Hepatocyte (in vitro differentiated cells): ENCODE measurements at places on chromosomes 2 and 18.

- no peak for DNase-seq
These were observed 3.7 kb upstream of the SOCS6 start for GRCh38 chr18:70284976-70285620.

DNA sequence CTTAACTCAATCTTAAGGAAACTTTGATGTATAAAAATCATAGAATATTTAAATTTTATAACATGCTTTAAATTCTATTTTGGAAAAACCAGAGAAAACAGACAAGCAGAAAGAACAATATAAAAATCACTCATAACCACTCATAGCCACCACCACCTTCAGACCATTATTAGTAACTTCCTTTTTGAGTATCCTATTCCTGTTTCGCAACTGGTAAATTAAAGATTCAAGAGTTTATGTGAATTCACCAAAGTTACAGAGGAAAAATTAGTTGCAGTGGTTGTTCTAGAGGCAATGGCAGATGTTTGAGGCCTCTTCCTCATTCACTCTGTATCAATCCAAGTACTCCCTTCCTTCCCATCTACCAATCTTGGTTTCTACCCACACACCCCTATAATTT lies 49.3 kb upstream of the PROKR1 start:
- no peak for DNase-seq

DNA sequence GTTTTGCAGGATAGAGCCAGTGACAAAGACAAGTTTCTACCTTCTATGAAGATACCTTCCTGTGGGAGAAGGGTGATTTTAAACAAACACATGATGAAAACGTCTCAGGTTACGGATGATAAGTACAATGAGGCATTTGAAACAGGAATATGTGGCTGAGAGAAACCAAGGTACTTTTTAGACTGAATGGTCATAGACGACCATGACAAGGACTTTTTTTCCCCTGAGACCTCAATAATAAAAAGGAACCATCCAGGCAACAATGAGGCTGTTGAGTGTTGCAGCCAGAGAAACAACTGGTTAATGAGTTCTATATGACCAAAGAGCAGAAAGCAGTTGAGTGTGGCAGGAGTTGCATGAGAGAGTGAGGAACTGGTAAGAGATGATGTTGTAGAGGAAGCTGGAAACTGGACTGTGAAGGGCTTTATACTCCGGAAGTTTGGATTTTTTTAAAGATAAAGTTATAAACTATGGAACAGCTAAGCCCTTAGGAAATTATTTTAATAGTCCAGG lies 306.1 kb upstream of the CYRIA start:
- no peak for DNase-seq

DNA sequence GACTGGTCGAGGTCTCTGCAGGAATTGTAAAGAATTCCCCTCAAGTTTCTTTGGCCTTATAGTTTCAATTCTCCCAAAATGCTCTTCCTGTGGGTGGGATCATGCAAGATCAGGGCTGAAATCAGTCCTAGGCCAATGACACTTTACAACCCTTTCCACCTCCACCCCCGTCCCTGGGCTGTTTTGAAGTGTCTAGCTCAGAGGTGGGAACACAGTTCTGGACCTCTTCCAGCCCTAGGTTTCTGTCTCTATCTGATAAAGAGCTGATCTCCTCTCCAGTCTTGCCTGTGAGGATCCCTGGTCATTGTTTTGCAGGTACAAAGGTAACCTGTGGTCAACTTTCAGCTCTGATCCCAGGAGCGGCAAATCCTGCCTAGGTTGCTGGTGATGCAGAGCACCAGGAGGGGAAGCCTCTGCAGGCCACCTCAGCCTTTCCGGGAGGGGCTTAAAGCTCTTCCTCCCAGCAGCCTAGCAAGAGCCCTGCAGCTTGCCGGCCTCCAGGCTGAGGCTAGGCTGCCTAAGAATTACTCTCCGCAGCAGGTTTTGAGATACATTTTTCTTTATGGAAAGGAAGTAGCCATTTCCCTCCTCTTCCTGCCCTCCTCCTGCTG lies 69.8 kb upstream of the WIPF1 start:
- no peak for DNase-seq

GRCh38 chr2:237791977-237792727 lies 6.4 kb upstream of the RBM44 start:
- peak; percentile 30 for DNase-seq

DNA sequence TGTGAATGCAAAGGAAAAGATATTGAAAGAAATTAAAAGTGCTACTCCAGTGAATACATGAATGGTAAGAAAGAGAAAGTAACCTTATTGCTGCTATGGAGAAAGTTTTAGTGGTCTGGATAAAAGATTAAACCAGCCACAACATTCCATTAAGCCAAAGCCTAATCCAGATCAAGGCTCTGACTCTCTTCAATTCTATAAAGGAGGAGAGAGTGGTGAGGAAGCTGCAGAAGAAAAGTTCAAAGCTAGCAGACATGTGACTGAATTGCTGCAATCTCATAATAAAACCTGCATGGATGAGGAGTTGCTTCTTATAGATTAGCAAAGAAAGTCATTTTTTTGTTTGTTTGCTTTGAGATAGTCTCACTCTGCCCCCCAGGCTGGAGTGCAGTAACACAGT lies 130.2 kb downstream of the DNAH6 start:
- DNase-seq, result no peak

DNA sequence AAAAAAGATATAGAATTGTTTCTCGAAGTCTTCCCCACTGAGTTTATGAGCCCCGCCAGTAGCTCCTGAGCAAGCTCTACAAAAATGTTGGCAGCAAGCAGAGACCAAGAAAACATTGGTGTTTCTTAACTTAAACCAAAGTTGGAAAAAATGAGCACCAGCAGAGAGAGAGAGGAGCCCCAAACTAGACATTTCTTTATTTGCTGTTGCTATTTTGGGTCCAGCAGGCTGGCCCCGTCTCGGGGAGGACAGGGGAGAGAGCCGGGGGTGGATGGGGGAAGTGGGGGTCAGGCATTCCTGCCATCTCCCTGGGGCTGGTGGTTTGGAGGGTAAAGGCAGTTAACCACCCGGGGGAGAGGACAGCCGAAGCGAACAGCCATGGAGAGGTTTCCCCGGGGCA lies 113.0 kb downstream of the DYSF start:
- no peak for DNase-seq

DNA sequence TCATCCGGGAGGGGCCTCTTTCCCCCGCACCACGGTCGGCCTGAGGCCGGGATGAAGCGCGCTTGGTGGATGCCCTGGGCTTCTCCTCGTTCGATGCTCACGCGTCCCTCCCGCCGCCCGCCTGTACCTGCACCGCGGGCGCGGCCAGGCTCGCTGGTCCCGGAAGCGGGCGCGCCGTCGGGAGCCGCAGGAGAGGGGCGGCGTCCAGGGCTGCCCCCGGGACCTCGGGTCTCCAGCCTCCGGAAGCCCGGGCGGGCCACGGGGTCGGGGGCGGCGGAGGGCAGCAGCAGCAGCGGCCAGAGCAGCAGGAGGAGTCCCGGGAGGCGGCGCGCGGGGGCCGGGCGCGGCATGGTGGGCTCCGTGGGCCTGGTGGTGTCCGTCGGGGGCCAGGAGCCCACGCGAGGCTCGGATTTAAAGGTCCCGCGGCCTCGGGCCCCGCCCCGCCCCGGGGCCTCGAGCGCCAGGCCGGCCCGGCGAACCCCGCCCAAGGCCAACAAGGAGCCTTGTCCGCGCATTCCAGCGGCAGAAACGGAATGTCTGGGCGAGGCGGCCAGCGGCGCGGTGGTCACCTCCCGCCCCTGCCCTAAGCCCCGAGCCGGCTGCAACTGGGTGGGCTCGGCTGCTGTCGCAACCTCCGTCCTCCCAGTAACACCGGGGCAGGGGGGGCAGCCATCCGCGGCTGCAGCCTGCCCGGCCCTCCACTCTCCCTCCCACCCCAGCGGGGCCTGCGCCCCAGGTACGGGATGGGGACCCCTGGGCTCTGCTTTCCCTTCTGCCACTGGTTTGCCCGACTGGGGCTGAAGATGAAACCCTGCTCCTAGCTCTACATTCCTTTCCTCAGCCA lies at the start of gene MATN3:
Gene MATN3 (minus strand): TSS at position 387 of the 844 bp plus-strand sequence. CDS start 37 bp downstream, at position 350.
- peak; percentile 56 for DNase-seq

GRCh38 chr18:59467497-59467896 lies 108.4 kb upstream of the LMAN1 start:
- DNase-seq, result no peak

DNA sequence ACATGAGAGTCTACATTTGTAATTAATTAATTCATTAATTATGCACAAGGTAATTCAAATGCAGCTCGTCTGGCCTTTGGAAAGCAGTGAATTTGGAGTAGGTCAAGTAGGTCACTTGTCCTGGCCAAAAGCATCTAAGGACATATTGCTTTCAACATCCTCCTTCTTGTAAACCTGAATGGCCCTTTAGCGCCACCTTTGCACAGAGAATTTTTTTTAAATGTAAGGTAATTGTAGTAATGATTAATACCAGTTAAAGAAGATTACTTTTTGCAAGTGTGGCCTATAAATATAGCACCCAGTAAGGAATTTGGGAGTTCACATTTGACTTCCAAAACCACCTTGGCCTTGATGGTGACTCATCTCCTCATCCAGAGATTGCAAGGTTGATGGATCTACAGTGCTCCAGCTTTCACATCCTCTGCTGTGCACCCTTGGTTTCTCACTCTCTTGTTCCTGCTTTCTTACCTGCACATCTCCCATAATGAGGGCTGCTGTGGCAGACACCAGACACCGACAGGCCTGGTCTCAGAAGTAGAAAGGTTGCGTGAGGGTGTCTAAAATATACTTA lies 481.7 kb downstream of the TGIF1 start:
- DNase-seq, result no peak

GRCh38 chr2:122164964-122165363 lies 409.5 kb downstream of the TSN start:
- DNase-seq, result no peak
